ENCODE measurements at places on chromosomes 7 and 10.

DNA sequence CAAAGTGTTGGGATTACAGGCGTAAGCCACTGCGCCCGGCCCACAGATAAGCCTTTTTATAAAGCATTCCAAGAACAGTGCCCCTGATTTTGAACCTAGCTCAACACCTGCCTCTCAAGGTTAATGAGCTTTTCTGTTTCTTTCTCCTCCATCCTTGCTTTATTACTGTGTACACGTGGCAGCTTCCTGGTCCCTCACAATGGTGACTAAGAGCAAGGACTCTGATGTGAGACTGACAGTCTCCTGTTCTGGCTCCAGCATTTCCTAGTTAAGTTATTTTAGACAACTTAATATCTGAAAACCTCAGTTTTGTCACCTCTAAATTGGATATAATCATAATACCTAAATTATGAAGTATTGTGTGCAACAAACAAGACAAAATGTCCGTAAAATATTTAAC is 9.9 kb downstream of the HABP2 start:
- DNase-seq: no peak

- no peak for DNase-seq
Measured at GRCh38 chr10:79027147-79028055, 41.4 kb upstream of the ZMIZ1 start.

- DNase-seq: no peak
Measured at GRCh38 chr10:31526681-31527080, 207.7 kb downstream of the ZEB1 start.

DNA sequence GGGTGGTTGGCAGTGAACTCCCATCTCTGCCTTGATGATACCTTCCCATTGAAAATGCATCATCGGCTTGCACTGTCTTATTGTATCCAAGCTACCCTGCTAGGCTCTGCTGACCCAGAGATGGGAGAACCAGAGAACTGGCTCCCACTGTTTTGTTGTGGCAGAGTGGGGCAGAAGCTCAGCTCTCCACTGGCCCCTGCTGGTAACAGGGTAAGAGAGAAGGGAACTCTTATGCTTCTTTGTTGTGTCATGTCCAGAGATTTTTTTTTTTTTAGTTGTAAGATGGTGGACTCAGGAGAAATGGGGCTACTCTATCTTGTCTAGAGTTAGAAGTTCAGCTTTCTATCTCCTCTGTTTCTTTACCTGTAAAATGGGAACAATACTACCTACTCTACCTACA is 100.5 kb upstream of the SDK1 start:
- no peak for DNase-seq

DNA sequence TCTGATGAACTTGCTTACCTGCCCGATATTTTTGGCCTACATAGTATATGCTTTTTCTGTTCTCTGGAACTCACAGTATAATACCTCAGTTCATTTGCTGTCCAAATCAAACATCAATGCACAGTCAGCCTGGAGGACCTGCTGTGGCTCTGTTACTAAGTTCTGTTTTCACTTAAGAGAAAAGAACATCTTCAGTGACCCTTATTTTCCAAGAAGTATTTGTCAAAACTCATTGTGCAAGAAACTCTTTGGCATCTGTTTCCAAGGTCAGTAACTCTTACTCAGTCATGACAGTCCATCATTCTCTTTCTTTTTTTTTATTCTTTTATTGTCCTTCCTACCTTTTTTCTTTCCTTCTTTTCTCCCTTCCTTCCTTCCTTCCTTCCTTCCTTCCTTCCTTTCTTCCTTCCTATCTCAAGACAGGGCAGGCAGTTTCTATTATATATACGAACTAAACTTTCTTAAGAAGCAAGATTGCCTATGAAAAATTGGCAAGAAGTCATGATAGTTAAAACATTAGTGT is 37.8 kb upstream of the SEM1 start:
- DNase-seq: no peak

GRCh38 chr7:120856198-120856597 is 1.7 kb downstream of the TSPAN12 start:
- DNase-seq: no peak

DNA sequence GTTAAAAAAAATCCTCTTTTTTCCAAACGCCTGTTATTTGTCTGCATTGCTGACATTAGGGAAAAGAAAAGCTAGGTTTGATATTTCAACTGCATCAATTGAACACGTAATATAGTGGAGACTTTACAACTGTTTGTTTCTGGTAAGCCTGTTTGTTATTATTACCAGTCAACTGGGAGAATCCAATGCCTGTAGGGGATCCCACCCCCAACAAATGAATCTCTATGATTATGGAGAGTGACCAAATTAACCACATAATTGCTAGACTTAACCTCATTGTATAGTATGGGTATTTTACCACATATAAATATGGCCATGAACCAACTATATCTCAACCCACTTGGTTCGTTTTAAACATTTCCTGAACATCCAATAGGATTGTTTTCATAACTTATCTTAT is 216.1 kb downstream of the TWIST1 start:
- DNase-seq: no peak

All from T follicular helper cell (primary cell).